ENCODE measurements at places on chromosomes 6 and 20.

- DNase-seq: no peak
Measured at GRCh38 chr6:80437801-80438200, 331.3 kb downstream of the BCKDHB start.

DNA sequence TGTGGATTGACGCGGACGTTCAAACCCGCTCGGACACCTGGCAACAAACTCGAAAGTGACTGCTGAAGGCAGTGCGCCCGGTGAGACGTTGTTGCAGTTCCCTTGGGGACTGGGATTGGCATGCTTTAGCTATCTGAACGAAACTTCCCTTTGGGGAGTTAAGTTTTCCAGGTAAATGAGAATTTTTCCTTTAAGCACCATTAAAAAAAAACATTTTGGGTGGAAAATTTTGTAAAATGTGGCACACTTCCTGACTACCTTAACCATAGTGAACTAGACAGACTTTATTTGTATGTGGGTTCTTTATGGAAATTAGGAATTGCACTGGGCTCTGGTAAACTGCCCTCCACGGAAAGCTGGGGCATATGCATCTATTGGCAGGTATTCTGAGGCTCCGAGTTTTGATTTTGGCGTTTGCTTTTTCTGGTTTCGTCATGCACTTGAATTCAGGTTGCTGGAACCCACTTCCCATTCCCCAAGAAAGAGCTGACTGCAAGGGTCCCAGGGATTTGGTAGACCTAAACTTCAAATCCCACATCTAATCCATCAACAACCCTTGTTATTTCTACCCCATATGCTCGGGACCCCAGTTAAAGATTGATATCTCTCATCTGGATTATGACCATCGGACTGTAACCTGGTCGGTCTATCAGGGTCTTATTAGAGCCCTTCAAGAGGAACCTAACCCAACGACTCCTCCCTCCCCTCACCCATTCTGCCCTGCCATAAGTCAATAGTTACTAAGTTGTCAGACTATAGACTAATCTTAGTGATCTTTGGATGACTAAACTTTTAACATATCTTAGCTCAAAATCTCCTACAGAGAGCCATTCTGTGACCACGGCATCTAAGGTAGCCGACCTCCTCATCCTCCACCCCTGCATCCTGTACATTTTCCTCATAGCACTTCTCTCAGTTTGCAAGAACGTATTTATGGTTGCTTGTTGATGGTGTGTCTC, 800 bp upstream of the DYNLT1 start:
- peak; percentile 60 for DNase-seq

- DNase-seq: no peak
Measured at GRCh38 chr20:54368570-54368969, 106.8 kb upstream of the DOK5 start.

DNA sequence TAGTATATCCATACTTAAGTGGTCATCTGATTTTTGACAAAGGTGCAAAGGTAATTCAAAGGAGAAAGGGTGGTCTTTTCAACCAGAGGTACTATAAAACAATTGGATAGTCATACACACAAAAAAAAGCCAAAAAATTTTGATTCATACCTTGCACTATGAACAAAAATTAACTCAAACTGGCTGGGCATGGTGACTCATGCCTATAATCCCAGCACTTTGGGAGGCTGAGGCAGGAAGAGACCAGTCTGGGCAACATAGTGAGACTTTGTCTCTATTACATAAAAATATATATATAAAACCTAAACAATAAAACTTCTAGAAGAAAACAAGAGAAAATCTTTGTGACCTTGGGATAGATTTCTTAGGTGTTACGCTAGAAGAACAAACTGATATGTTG, 43.8 kb upstream of the ADIG start:
- no peak for DNase-seq

DNA sequence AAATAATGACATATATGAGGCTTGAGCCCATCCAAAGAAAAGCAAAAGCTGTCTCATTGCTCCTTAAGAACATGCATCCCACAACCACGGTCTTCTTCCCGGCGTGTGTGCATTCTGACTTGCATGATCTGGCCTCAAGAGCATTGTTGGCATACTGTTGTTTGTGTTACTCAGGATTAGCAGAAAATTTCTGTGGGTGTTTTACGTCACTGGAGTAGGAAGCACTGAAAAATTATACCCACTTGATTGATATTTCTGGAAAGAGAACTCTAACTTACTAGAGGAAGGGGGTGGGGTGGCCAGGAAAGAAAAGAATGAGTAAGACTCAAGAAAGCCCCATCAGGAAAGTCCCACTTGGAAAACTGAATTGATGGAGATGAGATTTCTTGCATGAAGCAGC, 326.2 kb upstream of the PRDM1 start:
- DNase-seq: no peak

- no peak for DNase-seq
Measured at GRCh38 chr6:15518878-15519277, 143.9 kb downstream of the DTNBP1 start.

- no peak for DNase-seq
Measured at GRCh38 chr20:54497931-54498718, 22.7 kb downstream of the DOK5 start.

GRCh38 chr6:53504512-53504911, 40.4 kb downstream of the GCLC start:
- DNase-seq: no peak

DNA sequence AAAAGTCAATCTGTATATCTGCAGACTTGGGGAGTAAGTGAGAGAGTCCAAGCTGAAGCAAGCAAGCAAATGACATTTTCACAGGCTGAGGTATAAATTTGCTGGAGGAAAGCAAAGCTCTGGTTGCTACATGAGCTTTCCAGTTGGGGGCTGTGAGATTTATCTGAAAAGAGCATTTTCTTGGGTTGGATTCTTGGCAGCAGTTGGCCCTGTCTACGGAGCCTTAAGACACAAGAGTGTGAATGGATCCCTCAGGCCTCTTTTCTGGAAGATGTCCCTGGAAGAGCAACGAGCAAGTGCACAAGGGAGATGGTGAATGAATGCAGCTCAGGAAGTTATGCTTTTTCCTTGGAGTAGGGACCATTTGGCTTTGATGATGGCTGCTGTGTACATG, 30.8 kb downstream of the ISM1 start:
- no peak for DNase-seq
